ENCODE measurements at places on chromosomes 2 and 18.

DNA sequence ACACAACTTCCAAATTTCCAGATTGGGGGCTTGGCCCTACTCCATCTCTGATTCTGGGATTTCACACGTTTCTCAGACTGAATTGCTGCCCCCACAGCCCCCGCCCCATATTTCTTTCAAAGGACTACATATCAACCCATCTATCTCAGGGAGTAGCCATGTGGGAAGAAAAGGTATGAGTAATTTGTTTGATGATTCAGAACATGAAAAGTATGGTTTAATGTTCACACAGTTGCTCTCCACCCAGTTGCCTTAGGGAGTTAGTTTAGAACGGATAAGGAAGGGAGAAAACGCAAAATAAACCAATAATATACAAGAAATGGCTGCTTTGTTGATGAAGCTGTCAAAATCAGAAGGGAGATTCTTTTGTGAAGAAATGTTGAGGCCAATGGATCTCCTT, 145.1 kb downstream of the PIEZO2 start:
- DNase-seq: no peak

- DNase-seq: no peak
These were observed 552.3 kb upstream of the SETBP1 start for GRCh38 chr18:44128365-44128764.

GRCh38 chr2:232982926-232983668, 30.0 kb downstream of the NGEF start:
- peak; percentile 58 for DNase-seq

- peak; percentile 26 for DNase-seq
These were observed 149.6 kb upstream of the SMAD7 start for GRCh38 chr18:49100226-49100968.

- no peak for DNase-seq
These were observed 22.6 kb upstream of the TBC1D8 start for GRCh38 chr2:101173707-101174295.

- DNase-seq: no peak
These were observed 34.1 kb downstream of the HK2 start for GRCh38 chr2:74867841-74868658.

DNA sequence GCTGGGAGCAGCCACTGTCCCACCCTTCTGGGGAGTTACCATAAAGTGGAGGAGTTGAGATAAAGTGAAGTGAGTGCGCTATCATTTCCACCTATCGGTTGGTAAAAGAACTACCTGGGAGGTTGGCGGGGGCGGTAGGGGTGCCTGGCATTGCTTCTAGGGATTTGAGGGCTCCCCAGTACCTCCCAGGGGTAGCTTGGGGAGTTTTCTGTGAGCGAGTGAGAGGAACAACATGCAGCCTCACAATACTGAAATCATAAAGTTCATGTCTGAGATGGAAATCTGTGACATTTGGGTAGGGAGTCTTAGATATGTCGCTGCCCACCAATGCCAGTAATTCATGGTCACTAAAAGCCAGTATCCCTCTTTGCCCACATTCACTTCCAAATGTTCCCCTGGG, 68.7 kb downstream of the PRKCE start:
- no peak for DNase-seq

DNA sequence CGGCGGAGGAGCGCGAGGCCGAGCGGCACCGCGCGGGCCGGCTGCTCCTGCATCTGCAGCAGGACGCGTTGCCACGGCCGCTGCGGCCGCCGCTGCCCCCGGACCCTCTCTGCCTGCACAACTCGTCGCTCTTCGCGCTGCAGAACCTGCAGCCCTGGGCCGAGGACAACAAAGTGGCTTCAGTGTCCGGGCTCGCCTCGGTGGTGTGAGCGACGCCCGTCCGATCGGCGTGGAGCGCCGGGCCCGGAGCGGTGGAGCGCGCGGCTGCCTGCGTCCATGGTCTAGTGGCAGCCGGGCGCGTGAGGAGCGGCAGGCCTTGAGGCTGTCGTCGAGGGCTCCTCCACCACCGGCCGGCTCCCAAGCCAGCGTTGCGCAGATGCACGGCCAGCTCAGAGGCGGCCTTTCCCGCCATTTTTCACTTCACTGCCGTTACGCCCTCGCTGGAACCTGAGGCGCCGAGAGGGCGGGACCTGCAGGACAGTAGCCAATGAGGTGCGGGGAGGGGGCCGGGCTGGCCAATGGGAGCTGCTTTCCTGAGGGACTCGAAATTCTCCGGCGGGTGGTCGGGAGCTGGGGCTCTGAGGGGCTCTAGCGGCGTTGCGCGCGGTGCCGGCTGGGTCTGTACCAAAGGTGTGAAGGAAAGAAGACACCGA, 1.9 kb downstream of the TLX2 start:
- peak; percentile 88 for DNase-seq

- no peak for DNase-seq
These were observed 20.6 kb upstream of the ID2 start for GRCh38 chr2:8661235-8661634.

GRCh38 chr2:128404709-128405466, 86.2 kb upstream of the HS6ST1 start:
- no peak for DNase-seq

DNA sequence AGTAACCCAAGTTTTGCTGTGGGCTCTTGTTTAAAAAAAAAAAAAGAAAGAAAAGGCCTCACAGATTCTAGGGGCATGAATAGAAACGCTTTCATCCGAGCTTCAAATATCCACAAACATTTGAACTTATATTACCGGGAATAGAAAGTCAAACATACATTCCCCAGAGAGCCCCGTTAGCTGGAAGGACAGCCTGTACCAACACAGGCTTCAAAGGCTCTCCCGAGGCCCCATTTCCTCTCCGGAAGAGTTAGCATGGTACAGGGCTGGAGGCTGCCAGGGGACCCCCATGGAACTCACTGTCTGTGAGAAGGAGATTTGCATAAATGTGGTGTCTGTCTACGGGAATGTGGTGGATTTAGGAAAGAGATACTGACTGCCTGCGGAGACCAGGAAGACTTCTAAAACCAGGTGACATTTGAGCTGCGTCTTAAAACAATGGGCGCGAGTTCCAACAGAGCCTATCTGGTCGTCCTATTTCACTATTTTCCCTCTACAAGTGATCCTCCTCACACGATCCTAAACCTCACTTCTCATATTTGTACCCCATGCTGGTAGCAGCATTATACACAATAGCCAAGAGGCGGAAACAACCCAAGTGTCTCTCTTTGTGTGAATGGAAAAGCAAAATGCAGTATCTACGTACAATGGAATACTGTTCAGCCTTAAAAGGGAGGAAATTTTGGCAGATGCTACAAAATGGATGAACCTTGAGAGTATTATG, 820 bp upstream of the MATN3 start:
- DNase-seq: peak; percentile 88

DNA sequence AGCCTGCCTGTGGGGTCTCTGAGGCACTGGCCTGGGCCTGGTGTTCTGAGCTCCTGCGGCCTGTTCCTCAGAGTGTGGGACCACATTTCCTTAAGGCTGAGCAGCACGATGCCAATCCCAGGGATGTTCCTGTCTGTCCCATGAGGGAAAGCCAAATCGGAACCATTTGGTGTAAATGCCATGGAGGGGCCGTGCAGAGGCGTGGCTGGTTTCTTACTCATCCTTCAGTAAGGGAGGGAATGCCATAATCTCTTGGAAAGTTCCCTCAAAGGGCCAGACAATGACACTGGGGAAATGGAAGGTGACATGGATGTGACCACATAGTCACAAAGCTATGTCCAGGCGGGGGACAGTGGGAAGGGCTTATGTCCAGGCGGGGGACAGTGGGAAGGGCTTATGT, 14.4 kb upstream of the PTMA start:
- DNase-seq: no peak

DNA sequence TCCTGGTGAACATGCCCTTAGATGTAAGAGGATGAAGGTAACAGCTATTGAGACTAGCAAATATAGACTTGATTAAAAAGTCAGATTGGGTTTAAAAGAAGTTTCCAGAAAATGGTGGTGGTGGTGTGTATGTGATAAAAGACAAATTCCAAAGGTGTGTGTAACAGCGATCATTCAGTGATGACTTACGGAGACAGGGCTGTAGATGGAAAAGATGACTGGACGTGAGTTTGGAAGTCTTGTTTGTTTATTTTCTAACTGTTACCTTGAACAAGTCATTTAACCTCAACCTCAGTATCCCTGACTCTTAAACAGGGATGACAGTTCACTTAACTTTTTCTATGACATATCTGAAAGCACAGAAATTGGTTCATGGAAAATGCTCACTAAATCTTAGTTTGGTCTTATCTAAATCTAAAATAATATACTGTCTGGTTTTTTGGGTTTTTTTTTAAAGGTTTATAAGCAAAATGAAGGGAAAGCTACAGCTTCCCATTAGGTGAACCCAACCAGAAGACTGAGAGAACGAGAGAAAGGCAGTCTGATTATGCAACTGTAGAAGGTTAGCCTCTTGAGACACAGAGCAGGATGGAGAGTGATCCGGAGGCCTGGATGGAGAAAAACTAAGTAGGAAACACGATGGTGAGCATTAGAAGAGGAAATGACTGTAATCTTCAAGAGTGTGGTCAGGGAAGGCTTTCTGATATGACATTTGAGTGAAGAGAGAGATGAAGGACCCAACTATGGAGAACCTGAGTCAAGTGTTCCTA, 71.9 kb downstream of the TCF4 start:
- DNase-seq: no peak

DNA sequence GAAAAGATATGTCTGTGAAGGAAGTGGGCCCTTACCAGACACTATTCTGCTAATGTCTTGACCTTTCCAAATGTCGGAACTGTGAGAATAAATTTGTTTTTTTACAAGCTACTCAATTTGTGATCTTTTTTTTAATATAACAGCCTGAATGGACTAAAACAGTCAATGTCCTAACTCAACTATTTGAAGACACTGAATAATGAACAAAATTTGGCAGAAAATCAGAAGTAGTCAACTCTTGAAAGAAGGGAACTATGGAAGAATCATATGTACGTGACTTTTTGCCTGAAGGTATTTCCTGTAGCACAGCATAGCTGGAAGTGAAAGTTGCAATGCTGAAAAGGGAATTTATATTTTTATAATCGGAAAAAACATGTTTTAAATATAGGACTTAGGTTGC, 351.8 kb upstream of the TFPI start:
- no peak for DNase-seq

DNA sequence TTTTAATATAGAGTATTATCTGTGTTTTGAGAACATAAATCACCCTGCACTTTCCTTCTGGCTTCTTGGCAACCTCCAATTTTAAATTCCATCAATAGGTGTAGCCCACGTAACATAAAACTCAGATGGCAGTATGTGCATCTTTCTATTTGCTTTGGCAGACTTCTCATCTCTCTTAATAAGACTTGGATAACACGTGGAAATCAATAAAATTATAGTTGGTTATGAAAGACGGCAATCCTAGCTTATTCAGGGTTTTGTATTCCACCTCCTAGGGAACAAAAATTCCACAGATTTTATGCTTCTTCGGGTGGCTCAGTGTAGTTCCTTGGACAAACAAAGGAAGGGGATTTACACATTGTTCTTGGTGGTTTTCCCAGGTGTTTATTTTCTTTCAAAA, 299.3 kb downstream of the RND3 start:
- DNase-seq: no peak

DNA sequence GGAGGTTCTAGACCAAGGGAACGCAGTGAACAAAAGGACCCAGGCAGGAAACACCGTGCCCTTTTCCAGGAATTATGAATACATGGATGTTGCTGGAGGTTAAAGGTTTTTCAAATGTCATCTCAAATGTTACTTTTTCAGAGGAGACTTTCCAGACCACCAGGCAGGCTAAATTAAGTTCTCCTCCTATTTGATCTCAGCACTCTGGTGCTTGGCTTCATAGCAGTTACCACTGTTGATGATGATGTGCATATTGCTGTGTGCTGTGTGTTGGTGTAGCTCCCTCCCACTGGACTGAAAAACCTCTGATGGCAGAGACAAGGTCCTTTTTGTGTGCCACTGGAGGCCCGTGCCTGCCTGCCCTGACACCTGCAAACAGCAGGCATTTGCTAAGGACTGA, 137.3 kb upstream of the PTPRM start:
- DNase-seq: no peak

- DNase-seq: no peak
These were observed 611.7 kb downstream of the TSN start for GRCh38 chr2:122366969-122367645.

DNA sequence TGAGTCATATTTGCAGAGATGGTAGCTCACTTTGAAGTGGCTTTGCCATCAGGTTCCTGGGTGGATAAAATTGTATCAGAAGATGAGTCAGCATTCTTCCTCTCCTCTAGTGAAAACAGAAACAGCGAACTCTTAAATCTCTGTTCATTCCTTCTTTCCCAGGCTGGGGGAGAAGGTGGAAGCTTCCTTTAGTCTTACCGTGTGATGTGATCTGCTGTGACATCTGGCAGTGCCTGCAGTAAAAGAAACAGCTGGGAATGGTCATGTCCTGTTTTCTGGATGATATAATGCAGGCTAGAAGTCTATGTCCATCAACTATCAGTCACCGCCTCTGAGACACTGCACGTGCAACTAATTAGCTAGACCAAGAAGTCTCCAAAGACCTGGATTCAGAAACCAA, 171.6 kb downstream of the VAPA start:
- DNase-seq: no peak

DNA sequence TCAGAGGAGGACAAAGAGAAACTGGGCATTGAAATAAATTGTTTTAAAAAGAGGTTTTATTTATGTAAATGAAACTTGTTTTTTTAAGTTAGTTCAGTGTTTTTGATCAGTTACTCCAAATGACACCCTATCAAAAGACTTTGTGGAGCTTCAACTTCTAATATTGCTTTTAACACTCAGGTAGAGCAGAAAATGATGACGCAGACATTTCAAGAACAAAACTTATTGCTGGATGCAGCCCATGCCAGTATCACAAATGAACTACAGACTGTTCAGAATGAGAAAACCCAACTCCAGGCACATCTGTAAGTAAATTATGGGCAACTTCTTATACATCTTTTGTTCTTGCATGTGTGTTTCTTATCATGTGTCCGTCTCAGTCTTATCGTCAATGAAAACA, 36.4 kb downstream of the CCDC150 start:
- DNase-seq: no peak

DNA sequence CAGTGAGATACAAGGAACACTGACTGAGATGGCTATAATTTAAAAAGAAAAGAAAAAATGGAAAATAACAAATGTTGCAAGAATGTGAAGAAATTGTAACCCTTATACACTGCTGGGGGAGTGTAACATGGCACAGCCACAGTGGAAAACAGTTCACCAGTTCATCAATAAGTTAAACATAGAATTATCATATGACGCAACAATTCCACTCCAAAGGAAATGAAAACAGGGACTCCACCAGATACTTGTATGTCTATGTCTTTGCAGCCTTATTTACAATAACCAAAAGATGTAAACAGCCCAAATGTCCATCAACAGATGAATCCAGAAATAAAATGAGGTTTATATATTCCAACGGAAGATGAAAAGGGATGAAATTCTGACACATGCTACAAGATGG, 30.8 kb downstream of the DDX18 start:
- DNase-seq: no peak

DNA sequence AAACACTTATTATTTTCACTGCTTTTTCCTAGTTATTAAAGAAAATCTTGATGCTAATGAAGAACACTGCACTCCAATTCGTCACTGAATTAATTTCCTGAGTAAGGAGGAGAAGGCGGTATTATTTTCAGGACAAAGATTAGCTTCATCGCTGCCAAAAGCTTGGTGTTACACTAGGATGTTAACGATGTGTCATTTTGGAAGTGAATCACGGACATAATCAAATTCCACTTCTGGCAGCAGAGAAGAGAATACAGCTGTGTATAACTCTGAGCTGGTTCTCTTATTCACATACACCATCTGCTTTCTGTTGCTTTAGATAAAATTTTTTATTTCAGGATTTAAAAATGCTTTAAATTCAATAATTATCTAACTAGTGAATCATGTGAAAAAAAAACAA, 74.1 kb downstream of the SCG2 start:
- DNase-seq: no peak

GRCh38 chr2:219269362-219270054, 9.7 kb upstream of the DNAJB2 start:
- DNase-seq: no peak

Measured in mesendoderm (in vitro differentiated cells).